Adrenal gland (tissue), 19 donors: ENCODE measurements at places on chromosomes 6 and 20. TPM values are rescaled to one million over a fixed set of nuclear protein-coding genes. Genes with fewer than 3 reads are reported as not detected.

DNA sequence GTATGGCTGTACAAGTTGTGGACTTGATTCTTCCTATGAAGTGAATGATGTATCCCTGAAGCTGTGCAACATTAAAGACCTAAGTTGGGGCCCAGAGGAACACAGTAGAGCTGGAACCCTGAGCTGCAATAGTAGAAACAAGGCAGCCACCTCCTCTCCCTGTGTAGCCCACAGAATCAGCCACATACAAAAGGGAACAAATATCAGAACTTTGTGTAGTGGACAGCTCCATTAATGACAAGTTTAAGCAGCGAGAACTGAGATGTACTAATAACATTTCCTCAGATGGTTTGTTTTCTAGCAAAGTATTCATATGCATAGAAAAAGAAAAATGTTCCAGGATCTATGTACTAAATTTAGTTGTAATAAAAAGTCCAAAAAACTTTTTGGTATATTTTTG lies 19.2 kb downstream of the PHACTR1 start:
- no peak for DNase-seq

DNA sequence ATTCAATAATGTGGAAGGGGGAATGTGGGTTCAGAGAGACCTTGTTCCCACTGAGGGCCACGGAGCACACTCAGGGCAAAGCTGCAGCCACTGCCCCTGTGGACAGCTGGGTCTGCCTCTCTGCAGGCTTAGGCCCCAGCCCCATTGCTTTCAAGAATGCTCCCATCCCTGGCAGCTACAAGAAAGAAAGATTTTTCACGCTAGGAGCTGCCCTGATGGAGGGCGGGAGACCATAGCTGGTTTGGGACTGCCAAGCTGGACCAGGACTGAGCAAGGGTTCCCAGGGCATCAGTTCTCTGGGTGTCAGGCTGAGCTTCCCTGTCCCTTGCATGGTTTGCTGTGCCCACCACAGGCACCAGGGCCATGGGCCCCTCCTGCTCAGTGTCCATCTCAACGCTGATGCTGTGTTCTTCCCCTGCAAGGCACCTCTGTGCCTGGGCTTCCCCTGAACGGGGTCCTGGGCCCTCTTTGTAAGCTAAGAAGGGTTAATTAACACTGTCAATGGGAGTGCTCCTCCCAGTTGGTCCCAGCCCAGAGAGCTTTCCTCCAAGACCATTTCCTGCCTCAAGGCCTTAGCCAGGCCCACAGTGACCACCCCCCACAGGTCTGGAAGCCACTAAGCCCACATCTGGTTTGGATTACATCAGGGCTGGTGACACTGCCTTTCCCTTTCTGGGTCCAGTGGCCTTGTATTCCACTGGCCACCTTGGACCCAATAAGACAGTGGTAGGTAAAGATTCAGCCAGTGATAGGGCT lies 8.4 kb downstream of the FOXS1 start:
- no peak for DNase-seq

DNA sequence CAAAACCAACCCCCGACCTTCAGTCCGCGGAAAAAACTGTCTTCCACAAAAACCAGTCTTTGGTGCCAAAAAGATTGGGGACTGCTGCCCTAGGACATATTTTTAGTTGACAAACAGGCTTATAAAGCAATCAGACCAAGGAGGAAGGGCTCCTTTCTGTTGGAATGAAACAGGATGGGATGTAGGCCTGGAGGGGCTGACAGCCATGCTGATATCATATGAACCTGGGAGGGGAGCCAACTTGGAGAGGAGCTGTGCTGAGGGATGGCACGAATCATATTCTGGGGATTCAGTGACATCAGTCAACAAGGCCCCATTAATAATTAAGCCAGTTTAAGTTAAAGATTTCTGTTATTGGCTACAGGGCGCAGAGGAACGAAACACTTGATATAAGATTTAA lies 225.4 kb upstream of the TSHZ2 start:
- no peak for DNase-seq

DNA sequence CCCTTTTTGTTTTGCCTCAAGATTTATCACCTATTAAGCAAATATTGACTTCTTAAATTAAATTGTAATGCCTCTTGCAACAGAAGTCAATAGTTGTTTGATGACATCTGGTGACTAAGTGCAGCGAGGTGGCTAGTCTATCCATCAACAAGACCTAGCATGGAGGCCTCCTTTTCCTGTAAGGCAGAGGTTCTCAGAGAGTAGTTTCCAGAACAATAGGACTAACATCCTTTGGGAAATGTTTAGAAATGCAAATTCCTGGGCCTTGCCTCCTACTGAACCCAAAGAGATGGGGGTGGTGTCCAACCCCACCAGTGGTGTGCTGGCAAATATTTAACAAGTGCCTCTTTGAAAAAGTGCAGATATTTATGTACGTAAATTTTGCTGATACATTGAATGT lies 143.7 kb downstream of the SCP2D1 start:
- no peak for DNase-seq

- no peak for DNase-seq
These were observed 45.7 kb downstream of the RAMACL start for GRCh38 chr6:166540631-166541331.

GRCh38 chr20:10555865-10556308 lies 117.9 kb downstream of the JAG1 start:
- no peak for DNase-seq

- peak; percentile 29 for DNase-seq
These were observed 3.8 kb downstream of the DEK start for GRCh38 chr6:18260448-18261106.

DNA sequence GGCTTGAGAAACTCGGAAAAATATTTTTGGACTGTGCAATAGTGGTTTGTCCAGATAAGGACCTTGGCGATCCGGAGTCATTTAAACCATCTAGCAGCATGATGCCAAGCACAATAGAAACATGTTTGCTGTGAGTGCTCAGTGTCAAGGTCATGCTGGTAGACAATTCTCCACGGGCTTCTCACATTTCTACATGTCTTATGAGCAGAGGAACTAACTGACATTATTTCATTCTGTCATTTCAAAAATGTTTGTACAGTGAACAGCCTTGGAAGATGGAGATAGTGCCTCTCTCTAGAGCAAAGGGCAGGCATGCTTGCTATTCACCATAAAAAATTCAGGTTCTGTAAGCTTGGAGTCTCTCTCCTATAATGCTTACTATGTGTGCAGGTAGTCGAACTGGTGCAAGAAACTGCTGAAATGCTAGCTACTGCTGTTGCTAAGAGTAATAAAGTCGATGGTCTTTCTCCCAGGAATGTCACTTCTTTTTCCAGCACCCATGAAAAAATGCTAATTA lies 25.4 kb upstream of the CCN2 start:
- DNase-seq, result no peak

- DNase-seq, result no peak
These were observed 118.4 kb upstream of the LY86 start for GRCh38 chr6:6470123-6470522.

DNA sequence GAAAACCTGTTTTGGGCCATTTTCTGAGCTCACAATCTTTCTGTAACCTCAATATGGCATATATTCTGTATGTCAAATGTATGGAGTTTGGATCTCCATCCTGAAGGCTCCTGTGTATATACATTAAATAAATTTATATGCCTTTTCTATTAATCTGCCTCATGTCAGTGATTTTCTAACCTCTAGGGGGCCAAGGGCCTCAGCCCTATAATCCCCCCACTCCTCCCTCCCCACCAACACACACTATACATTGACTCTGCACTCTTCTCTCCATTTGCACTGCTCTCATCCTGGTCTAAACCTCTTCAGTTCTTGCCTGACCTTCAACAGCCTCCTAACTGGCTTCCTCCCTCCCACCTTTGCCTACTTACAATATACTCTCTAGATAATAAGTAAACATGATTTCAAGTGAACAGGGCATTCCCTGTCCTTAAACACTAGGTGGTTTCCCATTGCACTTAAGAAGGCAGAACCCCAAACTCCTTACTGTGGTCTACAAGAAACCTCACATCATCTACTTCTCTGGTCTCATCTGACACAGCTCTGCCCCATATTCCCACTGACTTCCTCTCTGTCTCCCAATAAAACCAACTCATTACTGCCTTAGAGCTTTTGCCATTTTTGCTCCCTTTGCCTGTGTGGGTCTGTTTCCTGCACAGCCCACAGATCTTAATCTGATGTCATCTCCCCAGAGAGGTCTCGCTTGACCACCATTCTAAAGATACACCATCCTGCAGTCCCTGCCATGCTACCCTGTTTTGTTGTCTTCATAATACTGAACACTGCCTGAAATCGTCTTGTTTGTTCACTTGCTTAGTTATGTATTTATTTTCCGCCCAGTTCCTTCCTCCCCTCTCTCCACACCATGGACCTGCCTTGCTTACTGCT lies 213.7 kb downstream of the SYNE1 start:
- DNase-seq, result no peak

DNA sequence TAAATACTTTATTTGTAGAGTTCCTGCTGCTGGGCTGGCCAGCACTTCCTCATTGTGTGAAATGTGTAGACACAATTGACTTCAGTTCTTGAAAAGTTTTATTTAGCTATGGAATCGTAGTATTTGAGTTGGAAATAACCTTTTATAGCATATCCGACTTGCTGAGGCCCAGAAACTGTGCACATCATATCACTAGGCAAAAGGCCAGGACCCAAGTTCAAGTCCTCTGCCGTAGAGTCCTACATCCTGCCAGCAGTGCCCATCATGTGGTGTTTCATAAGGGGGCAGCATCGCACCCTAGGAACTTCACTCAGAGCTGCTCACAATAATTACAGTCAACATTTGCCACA lies 207.7 kb upstream of the SNX9 start:
- no peak for DNase-seq

GRCh38 chr6:133956416-133957049 lies 3.5 kb downstream of the TBPL1 start:
- no peak for DNase-seq

GRCh38 chr6:63476302-63476701 lies 96.0 kb upstream of the LOC128125822 start:
- no peak for DNase-seq

GRCh38 chr6:115972679-115973078 lies 88.0 kb downstream of the FRK start:
- DNase-seq, result no peak

DNA sequence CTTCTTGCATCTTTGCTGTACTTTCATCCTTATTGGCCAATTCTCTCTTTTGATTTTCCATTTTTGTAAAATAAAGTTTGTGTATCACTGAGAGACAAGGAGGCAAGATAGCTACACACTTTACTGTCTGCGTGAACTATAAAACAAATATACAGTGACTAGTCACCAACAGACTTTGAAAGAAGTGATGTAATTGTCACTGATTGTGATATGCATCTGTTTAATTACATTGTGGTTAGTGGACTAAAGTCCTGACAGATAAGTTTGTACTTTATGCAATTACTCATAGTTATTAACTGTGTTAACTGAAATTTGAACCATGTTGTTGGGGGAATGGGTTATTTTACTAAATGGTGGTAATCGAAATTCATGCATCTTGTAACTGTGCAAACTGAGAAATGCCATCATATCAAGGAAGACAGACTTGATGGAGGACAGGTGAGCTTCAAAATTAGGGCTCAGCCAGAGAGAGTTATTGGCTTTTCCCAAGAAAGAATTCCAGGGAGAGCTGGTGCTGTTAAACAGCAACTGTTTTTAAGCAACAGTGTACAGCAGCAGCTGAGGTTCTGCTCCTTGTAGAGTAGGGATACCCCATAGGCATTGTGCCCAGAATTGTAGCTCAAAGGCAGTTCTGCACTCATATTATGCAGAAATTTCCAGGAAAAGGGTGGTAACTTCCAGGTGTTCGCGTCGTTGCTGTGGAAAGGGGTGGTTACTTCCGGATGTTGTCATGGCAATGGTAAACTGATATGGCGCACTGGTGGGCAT lies 62.9 kb downstream of the EFHC1 start:
- no peak for DNase-seq

GRCh38 chr20:6576726-6577125 lies 190.8 kb upstream of the BMP2 start:
- DNase-seq, result no peak

DNA sequence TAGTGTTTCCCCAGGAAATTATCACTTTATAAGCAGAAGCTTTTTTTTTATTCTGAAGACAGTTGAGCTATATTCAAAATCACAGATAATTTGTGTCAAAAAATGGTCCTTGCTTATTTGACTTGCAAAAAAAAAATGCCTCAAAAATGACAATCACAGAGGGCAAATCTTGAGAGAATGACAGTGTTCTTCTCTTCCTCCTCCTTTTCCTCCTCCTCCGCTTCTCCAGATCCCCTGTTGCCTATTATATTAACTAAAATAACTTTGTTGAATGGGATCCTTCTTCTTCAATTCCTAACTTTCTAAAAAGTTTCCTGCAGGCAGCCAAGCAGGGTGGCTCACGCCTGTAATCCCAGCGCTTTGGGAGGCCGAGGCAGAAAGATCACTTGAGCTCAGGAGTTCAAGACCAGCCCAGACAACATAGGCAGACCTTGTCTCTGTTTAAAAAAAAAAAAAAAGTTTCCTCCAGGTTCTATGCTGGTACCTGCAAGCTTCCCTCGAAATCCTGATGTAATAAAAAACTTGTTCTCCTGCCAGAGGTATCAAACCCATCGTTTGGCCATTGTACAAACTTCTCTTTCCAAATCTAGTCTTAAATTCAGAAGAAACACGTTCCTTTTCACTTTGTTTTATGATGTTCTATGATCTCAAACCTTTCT lies 128.6 kb downstream of the IPCEF1 start:
- no peak for DNase-seq

- DNase-seq, result no peak
These were observed 14.9 kb downstream of the PLCG1 start for GRCh38 chr20:41152108-41152757.

DNA sequence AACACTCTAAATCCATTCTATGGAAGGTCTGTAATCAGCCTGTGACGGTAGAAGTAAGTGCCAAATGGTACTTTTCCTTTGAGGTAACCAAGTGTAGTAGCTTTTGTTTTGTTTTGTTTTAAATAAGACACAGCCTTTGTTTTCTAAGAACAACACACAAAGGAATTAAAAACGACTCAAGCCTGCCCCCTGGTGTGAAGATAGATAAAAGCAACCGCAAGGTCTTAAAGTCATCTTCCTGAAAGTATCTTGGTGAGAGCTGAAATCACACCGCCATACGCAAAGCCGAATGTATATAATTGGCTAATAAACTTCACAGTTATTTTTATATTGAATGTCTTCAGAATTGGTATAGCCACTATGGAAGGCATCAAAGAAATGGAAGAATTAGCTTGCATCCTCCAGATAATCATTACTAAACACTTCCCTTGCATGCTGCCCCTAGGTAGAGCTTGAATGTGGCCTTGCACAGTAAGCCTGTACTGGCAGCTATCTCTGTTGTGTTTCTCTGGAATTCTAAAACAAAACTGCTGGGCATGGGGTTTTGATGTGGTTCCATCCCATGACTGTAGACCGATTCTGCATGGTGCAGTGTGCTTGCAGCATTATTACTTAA lies 95.6 kb downstream of the LAMP5 start:
- peak; percentile 63 for DNase-seq

DNA sequence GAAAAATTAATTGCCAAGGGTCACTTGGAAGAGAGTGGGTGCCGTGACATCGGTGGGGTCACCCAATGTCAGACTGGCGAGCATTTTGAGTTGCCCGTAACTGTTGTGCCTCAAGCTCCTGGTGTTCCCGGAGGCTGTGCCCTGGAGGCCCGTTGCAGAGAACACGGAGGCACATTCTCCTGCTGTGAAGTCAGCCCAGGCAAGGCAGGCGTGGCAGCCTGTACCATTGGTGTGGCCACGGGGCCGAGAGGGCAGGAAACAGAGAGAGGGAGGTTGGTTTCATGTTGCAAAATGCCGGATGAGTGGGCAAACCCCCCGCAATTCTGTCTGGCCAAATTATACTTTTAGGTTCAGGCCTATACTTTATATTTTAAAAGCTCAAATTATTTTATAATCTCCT lies 81.2 kb downstream of the THBS2 start:
- peak; percentile 51 for DNase-seq

The DZANK1 gene
- polyA plus RNA-seq, result 4.6 TPM

The PMEPA1 gene
- polyA plus RNA-seq, result 9.5 TPM

The AIF1 gene
- 73.0 TPM for polyA plus RNA-seq

The PACRG gene
- 1.0 TPM for polyA plus RNA-seq

The BMP5 gene
- 0.16 TPM for polyA plus RNA-seq
